ENCODE measurements at places on chromosomes 5 and 9.
A peak's percentile ranks its signal among the peaks of the same experiment; 100 is the strongest.

DNA sequence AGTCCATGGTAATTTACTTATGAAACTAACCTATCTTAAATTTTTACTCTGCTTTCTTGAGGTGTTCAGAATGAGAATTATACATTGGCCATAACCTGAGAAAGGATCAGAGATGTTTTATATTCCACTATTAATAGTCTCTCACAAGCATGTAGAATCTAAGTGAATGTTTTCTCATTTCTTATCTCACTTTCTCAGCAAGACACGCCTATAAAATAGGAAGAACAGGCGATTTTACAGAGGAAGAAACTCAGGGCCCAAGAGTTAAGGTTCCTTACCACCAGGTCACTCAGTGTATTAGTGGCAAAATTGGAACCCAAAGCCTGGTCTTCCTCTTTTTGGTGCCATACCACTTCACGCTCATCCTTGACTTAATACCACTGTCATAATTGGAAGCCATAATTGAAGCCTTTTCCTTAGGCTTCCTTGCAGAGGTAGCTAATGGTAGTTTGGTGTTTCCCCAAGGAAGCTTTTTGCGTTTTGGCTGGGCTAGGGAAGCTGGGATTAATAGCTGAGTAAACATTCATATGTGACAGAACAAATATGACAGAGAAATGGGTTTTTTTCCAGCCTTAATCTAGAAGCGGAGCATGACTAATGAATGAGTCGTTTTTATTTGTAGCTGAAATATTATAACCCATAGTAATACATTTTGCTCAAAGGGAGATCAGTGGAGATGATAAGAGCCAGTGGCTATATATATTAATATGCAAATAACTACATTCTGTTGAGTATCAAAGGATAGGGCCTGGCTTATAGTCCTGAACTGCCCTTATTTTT lies 16.9 kb downstream of the HMGXB3 start:
- peak; percentile 37 for DNase-seq

DNA sequence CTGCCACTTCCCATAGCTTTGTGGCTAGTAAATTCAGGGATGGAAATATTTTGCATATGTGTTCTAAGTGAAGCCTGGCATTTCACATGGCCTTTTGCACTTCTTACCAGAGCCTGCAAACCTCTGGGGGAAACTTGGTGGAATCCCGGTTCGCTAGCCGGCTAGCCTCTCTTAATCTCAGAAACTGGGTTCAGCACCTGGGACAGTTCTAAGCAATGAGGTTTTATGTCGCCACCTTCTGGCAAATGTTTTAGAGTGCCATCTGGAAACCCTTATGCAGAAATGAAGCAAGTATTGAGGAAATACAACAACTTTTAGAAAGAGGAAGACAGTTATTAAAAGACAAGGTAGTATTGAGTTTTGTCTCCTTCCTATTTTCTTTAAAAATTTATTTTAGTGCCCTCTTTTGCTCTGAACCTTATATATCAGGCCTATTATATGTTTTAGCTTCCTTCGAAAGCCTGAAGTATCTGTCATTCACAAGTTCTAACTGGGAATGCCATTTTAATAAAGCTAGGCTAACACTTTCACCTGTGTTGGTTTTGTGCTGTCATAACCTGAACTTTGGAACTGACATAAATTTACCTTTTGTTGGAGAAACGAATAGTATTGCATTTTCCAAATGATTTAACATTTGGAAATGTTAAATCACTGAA lies 963 bp upstream of the HTR1A start:
- peak; percentile 66 for DNase-seq

GRCh38 chr9:91036826-91037510 lies 235.3 kb downstream of the SYK start:
- peak; percentile 84 for DNase-seq

DNA sequence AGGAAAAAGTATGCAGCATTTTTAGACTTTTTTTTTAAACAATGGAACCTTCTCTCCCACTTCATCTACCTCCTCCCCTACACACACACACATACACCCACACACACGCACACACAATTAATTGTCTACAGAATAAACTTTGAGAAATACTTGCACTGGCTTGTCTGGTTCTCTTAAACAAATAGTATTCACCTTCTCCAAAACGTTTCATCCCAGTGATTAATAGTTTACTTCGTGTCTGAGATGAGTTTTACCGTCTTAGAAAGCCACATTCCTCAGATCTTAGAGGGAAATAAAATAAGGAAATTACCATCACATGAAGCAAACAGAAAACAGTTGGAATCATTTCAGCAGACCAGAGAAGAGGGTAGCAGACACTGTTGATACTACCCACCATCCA lies 570.6 kb upstream of the CLINT1 start:
- no peak for DNase-seq

- DNase-seq = no peak
Measured at GRCh38 chr9:8158574-8158973, 359.0 kb upstream of the DMAC1 start.

DNA sequence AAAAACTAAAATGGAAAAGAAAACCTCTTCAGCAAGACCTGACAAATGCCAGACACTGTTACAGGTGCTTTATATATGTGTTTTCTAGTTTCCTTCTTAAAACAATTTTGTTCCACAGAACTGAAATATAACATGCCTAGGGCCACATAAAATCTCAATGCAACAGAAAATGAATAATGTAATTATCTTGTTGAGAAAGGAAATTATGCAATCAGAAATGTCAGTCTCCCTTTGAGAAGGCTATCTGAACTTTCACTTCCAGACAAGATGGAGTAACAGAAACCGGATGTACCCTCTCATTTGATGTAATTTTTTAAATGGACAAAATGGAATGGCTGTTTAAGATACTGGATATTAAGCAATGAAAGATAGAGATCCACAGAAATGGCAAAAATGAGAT lies 79.2 kb downstream of the AGTPBP1 start:
- DNase-seq = no peak

DNA sequence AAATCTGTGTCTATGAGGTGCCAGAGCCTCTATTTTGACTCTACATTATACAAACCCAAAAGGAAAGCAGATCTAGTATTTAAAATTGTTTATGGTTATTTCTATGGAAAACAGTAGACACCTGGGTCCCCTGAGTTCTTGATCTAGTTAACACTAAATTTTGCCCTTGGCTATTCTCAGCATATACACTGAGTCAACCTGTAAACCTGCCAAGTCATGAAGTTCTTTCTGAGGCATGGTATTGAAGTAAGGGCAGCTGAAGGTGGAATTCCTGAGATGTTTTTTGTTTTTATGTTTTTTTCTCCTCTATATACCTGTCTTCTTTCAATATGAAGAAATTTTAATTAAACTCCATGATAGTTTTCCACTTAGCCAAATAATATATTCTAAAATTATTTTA lies 120.2 kb downstream of the PDE4D start:
- no peak for DNase-seq

GRCh38 chr9:110298043-110298605 lies 39.5 kb downstream of the TXNDC8 start:
- DNase-seq = no peak

GRCh38 chr5:124179819-124180218 lies 566.6 kb downstream of the ZNF608 start:
- DNase-seq = peak; percentile 47

DNA sequence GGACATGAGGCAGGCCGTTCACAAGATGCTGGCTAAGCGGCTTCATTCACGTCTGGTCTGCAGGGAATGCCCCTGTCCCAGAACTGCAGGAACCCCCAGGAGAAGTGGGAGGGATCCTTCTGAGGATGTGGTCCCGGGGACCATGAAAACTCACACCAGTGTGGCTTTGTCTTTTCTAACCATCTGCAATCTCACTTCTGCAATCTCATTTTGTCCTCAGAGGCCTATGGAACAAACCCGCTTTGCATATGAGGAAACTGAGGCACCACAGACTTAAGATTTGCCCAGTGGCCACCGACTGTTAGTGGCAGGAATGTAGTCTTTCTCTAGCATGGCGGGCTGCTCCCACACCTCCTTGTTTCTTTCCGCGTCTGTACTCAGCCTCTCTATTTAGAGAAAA lies 6.9 kb downstream of the CXCL14 start:
- DNase-seq = no peak

GRCh38 chr9:93286252-93287188 lies 102.6 kb downstream of the WNK2 start:
- no peak for DNase-seq

- DNase-seq = peak; percentile 33
Measured at GRCh38 chr5:131795879-131796792, 681 bp downstream of the FNIP1 start.

GRCh38 chr5:137737349-137738131 lies 1.7 kb upstream of the KLHL3 start:
- peak; percentile 62 for DNase-seq

DNA sequence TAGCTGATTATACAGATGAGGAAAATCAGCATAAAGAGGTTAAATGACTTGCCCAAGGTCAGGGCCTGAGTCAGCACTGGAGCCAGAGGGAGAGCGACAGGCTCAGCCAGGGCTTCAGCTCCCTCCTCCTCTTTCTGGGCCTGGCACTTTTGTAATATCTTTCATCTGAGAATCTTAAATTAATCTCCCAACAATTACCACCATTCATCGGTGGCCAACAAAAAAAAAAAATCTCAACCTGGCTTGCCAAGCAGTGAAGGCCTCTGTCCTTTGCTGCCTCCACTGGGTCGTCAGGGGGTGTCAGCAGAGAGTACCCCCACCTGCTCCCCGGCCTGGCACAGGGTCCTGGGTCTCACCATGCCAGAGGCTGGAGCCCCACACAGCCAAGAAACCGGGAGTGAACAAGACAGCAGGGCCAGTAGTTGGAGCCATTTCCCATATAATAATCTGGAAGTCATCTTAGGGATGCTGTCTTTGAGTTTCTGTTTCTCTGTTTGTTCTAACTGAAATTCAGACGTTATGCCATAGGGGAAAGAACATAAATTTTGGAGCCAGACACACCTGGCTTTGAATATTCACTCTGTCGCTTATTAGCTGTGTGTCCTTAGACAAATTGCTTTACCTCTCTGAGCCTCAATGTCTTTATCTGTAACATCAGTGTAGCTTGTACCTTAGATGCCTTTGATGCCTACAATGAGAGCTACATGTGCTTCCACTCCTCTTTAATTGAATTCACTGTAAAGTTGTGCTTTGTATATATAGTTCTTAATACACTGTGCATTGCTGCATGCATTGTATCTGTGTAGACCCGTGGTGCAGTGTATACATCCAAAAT lies 299.9 kb upstream of the MSX2 start:
- DNase-seq = no peak

Data from fibroblast of upper back skin (primary cell).